ENCODE measurements at places on chromosomes 13 and 19. TPM values are rescaled to one million over a fixed set of nuclear protein-coding genes. Genes with fewer than 3 reads are reported as not detected.

UPK1A gene
- 6.7 TPM for total RNA-seq

DACH1 gene
- total RNA-seq, result 3.6 TPM

- DNase-seq, result no peak
These were observed 4.1 kb downstream of the PGLYRP1 start for GRCh38 chr19:46018729-46019251.

- DNase-seq, result peak; percentile 64
These were observed at the start of gene NTF4 for GRCh38 chr19:49064768-49065611. Gene NTF4 (minus strand): TSS chr19:49064818. CDS start chr19:49061997, 2,821 bp downstream.

DNA sequence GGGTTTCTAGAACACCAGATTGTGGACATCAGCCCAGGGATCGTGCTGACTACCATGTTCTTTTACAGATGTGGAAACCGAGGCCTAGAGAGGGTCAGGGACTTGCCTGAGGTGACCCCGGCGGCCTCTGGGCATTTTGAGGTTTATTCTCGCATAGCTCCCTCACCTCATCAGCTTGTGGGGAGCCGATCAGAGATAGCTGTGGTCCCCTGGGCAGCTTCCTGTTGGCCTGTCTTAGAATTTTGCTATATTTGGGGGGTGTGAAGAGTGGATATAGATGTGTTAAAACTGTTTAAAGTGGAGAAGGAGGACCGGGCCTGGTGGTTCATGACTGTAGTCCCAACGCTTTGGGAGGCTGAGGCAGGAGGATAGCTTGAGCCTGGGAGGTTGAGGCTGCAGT is 6.9 kb downstream of the ARHGEF1 start:
- DNase-seq, result no peak

- no peak for DNase-seq
These were observed 174.0 kb downstream of the GPC5 start for GRCh38 chr13:91572439-91572838.

GRCh38 chr13:82674546-82674945 is 1207.7 kb downstream of the SLITRK1 start:
- DNase-seq, result no peak
